LoVo (cell line): ENCODE measurements at places on chromosomes 2 and 18.

DNA sequence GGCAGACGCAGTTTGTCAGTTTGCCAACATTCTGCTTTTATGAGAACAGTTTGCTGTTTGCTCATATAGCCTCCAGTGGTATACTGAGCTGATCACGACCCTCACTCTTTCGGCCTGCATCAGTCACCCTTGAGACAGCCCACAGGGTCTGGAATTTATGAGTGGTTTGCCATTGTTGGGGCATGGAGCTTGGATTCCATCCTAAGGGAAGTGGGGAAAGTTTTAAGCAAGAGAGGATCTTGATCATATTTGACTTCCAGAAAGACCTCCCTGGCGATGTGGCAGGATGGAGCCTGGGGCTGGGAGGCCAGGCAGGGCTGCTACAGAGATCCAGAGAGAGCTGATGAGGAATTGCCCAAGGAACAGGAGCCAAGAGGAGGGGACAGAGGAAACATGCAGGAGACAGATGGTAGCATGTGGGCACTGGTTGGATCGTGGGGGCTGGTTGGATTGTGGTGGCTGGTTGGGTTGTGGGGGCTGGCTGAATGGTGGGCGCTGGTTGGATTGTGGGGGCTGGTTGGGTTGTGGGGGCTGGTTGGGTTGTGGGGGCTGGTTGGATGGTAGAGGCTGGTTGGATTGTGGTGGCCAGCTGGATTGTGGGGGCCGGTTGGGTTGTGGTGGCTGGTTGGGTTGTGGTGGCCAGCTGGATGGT is 27.3 kb upstream of the GPR17 start:
- DNase-seq, result no peak

DNA sequence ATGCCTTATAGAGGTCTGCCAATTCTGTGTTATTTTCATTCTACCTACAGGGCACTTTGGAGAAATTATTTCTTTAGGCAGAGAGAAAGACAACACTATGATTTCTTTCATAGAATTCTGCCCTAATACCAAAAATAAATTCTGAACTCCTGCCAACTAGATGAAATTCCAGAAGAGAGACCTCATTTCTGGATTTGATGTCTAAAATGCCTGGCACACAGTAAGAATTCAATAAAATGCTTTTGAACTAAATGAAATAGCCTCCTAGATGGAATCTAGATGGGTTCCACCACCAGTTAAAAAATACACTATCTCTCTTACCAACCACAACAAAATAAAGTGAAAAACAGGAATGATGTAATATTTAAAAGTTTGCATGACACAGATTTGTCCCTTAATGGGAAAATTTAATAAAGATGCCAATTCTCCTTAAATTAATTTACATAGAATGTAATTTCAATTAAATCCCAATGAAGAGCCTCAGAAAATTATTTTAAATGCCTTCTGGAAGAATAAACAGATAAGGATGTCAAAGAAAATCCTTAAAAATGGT is 75.0 kb downstream of the OSBPL1A start:
- DNase-seq, result no peak

DNA sequence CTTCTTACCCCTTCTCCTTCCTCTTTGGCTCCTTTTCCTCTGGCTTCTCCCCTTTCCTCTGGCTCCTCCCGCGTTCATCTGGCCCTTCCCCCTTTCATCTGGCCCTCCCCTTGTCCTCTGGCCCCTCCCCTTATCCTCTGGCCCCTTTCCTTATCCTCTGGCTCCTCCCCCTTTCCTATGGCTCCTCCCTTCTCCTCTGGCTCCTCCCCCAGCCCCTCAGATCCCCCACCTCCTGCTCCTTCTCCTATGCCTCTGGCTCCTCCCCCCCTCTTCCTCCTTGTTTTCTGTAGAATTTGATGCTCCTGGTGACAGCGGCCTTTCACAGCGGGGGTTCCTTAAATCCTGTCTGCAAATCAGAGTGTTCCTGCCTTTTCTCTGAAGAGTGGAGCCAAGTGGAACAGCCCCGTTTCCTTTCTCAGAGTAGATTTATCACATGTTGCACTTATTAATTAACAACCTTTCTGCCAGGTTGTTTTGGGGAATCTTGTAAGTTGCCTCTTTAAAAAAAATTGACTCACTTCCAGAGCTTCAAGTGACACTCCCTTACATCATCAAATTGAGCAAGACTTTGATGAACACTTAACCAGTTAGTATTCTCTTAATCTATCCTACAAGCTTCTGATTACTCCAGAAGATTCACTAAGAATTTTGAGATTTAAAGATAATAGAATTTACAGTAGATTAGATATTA is 27.9 kb downstream of the FABP1 start:
- DNase-seq, result no peak

DNA sequence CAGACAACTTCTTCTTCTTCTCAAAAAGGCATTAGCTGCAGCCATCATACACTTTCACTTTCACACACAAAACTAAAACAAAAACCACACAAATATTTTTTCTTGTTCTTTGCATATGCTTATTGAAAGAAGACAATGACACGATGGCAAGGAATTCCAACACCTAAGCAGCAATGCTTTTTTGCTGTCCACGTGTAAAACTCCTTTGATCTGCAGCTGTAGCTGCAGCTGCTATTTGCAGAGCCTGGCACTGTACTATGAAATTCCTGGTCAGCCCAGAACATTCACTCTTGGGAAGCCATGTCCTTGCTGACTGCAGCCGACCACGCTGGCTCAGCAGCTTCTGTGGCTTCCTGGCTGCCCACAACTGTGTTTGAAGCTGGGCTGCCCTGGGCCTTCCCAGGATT is 316.2 kb downstream of the CDH2 start:
- peak; percentile 9 for DNase-seq

DNA sequence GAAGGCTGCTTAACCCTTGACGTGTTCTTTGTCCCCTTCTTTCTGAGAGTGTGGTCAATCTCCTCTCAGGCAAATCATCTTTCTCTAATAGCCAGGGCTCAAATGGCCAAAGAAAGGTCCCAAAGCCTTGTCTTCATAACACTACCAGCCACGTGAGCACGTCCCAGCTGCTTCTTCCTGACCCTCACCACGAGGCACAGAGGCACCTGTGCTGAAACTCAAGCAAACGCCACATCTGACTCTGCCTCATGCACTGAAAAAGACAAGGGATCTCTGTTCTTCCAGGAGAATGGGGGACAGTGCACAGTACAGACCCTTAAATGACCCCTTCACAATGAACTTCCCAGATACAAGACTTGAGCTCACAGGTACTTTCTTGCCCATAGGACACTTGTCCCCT is 31.8 kb downstream of the BCL11A start:
- no peak for DNase-seq

DNA sequence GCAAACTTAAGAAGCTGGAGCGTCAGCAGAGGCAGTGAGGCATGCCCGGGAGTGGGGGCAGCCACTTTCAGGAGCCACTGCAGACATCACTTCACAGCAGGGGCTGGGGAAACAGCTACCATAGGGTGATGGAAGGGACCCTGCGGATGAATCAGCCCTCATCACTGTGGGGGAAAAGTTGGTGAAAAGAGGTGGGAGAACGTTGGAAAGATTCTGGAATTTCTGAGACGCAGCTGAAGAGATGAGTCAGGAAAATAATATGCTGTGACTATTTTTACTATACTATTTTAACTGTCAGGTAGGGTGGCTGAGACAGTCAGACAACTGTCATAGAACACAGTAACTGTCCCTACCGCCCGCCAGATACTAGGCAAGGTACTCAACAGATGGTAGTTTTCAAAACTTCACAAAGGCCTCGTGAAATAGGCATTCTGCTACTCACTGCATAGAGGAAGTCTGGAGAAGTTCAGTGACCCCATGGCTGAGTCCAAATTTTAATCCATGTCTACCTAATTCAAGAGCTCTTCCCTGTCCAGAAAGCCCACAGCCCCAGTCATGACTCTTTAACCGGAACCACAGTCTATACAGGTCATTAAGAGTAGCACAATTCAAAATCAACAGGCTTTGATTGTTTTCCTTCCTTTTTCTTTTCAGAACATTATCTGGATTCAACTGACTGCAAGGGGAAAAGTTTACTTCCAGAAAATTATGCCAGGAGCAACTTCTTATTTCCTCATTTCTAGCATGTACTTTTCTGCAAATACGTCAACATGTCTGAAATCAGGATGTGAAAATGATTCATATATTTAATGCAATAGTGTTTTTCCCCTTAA is 39.3 kb upstream of the EPB41L3 start:
- no peak for DNase-seq

- no peak for DNase-seq
Measured at GRCh38 chr2:233387225-233387624, 32.9 kb downstream of the DGKD start.

- DNase-seq, result peak; percentile 16
Measured at GRCh38 chr2:102107741-102108070, 34.8 kb upstream of the IL1R1 start.
